A549 treated with dexamethasone at 1 μM for 4 hours (cell line): ENCODE measurements at places on chromosomes 12 and 14. TPM values are rescaled to one million over a fixed set of nuclear protein-coding genes. Genes with fewer than 3 reads are reported as not detected.

Gene FOXN4
- total RNA-seq, result 0.02 to 0.08 TPM (median 0.08 TPM) in 4 of 5 replicates, not detected in the other

Gene GPR132
- total RNA-seq, result 0.32 to 0.86 TPM (median 0.54 TPM) in 5 replicates

Gene SIX6
- not detected in 5 replicates for total RNA-seq

Gene CINP
- total RNA-seq, result 50.2 to 67.6 TPM (median 55.1 TPM) in 5 replicates

Gene RNASE12
- total RNA-seq, result not detected in 5 replicates

Gene TNFAIP2
- total RNA-seq, result 215 to 308 TPM (median 294 TPM) in 5 replicates

Gene GPR65
- not detected in 5 replicates for total RNA-seq
